HepG2 (cell line): ENCODE measurements at places on chromosomes 11 and 22. TPM values are rescaled to one million over a fixed set of nuclear protein-coding genes. Genes with fewer than 3 reads are reported as not detected.

ME3 gene
- polyA plus RNA-seq, result 0.22 TPM in 1 of 2 replicates, not detected in the other

HBD gene
- not detected in 2 replicates for polyA plus RNA-seq

TPP1 gene
- 74.6 and 75.4 TPM in 2 replicates for polyA plus RNA-seq

SPDYC gene
- 0.26 and 0.33 TPM in 2 replicates for polyA plus RNA-seq

MAP6 gene
- 0.01 TPM in 1 of 2 replicates, not detected in the other for polyA plus RNA-seq

APLNR gene
- not detected in 2 replicates for polyA plus RNA-seq

GDPD4 gene
- not detected in 2 replicates for polyA plus RNA-seq

HTR3B gene
- polyA plus RNA-seq, result 0.05 and 0.09 TPM in 2 replicates

GRCh38 chr11:133821776-133822175 is 23.5 kb downstream of the SPATA19 start:
- H3K27me3 ChIP-seq, result peaks cover under 1% of the 10 kb centered on the region; the same call in 1 of the 3 replicates
- no peaks in the 10 kb centered on the region for H3K4me1 ChIP-seq
- H3K4me3 ChIP-seq, result no peak overlapping the region
- no peak overlapping the region for H3K27ac ChIP-seq

- DNase-seq, result no peak
- H3K27me3 ChIP-seq, result no peaks in the 10 kb centered on the region; the same call in 2 of the 3 replicates
- H3K4me1 ChIP-seq, result peaks cover 52% of the 10 kb centered on the region
- H3K4me3 ChIP-seq, result no peak overlapping the region
These were observed 4.5 kb downstream of the FTH1 start for GRCh38 chr11:61963016-61963281.

GRCh38 chr11:3675971-3676370 is 4.8 kb upstream of the CHRNA10 start:
- no peak for DNase-seq
- H3K27ac ChIP-seq, result no peak overlapping the region
- no peak overlapping the region for H3K4me3 ChIP-seq

- DNase-seq, result no peak
- no peak overlapping the region for H3K27ac ChIP-seq
- no peaks in the 10 kb centered on the region for H3K27me3 ChIP-seq
- H3K4me1 ChIP-seq, result peaks cover 13% of the 10 kb centered on the region; the same call in 1 of the 2 replicates
- no peaks in the 10 kb centered on the region for H3K36me3 ChIP-seq
These were observed 35.6 kb downstream of the BMAL1 start for GRCh38 chr11:13313005-13313819.

GRCh38 chr11:110169738-110170137 is 76.5 kb downstream of the ZC3H12C start:
- H3K4me1 ChIP-seq, result peaks cover 10% of the 10 kb centered on the region; the same call in 1 of the 2 replicates
- no peak overlapping the region for H3K27ac ChIP-seq
- no peaks in the 10 kb centered on the region for H3K36me3 ChIP-seq
- no peak for DNase-seq
- no peak overlapping the region for H3K4me3 ChIP-seq

- no peak for DNase-seq
- no peaks in the 10 kb centered on the region for H3K4me1 ChIP-seq
- H3K36me3 ChIP-seq, result peaks cover 88% of the 10 kb centered on the region
- no peaks in the 10 kb centered on the region for H3K27me3 ChIP-seq
These were observed 14.1 kb downstream of the VWCE start for GRCh38 chr11:61280883-61281580.

GRCh38 chr22:30167296-30167695 is 79.3 kb downstream of the LIF start:
- H3K4me1 ChIP-seq, result no peaks in the 10 kb centered on the region
- no peak for DNase-seq
- H3K27me3 ChIP-seq, result no peaks in the 10 kb centered on the region
- H3K36me3 ChIP-seq, result no peaks in the 10 kb centered on the region

GRCh38 chr11:116108161-116108560 is 603.9 kb upstream of the CADM1 start:
- H3K27me3 ChIP-seq, result peaks cover 4% of the 10 kb centered on the region; the same call in 1 of the 3 replicates
- no peak overlapping the region for H3K27ac ChIP-seq
- H3K36me3 ChIP-seq, result no peaks in the 10 kb centered on the region
- H3K4me1 ChIP-seq, result no peaks in the 10 kb centered on the region
- no peak overlapping the region for H3K4me3 ChIP-seq

GRCh38 chr11:44725757-44726282 is 942 bp upstream of the TSPAN18 start:
- DNase-seq, result no peak
- no peak overlapping the region for H3K4me3 ChIP-seq
- no peaks in the 10 kb centered on the region for H3K36me3 ChIP-seq
- peaks cover 12% of the 10 kb centered on the region for H3K4me1 ChIP-seq
- H3K27me3 ChIP-seq, result peaks cover 7% of the 10 kb centered on the region; the same call in 1 of the 2 replicates
- H3K27ac ChIP-seq, result no peak overlapping the region

GRCh38 chr22:33051960-33052839 is 6.0 kb downstream of the SYN3 start:
- H3K4me3 ChIP-seq, result peak overlapping the region; percentile 27
- DNase-seq, result peak; percentile 85
- H3K4me1 ChIP-seq, result peaks cover 58% of the 10 kb centered on the region
- no peak overlapping the region for H3K27ac ChIP-seq
- H3K36me3 ChIP-seq, result no peaks in the 10 kb centered on the region; the same call in 1 of the 2 replicates
- H3K27me3 ChIP-seq, result no peaks in the 10 kb centered on the region

DNA sequence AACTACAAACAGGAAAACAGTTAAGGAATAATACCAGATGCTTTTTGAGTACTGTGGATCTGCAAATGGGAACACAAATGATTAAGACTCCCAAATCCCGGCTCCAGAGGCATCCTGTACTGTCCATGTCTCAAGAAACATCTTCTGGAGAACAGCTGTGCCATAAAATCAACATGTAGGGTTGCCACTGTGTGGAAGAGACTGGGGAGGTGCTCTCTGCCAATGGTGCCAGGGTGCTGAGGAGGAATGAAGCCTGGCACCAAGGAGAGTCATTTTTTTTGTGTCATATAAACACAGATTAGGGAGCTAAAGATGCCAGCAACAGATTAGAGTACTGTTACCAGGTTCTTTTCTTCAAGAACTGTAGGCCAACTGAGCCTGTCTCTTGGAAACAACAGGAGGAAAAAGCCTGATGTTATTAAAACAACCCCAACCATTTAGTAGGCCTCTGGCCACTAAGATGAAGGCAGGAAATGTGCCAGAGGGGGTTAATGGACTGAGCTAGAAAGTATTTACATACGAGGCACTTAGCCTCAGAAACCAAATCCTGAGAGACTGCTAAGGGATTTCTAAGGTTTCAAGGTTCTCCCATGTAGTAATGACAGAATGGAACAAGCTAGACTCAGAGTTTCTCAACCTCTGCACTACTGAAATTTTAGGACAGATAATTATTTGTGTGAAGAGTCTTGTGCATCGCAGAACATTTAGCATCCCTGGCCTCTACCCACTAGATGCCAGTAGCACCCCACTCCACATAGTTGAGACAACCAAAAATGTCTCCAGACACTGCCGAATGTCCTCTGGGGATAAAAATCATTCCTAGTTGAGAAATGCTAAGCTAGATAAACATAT is 54.6 kb upstream of the CHRM4 start:
- H3K4me1 ChIP-seq, result no peaks in the 10 kb centered on the region
- H3K36me3 ChIP-seq, result peaks cover 9% of the 10 kb centered on the region; the same call in 1 of the 2 replicates
- H3K4me3 ChIP-seq, result no peak overlapping the region

- no peaks in the 10 kb centered on the region for H3K4me1 ChIP-seq
- H3K36me3 ChIP-seq, result no peaks in the 10 kb centered on the region
- H3K27ac ChIP-seq, result no peak overlapping the region
- no peak overlapping the region for H3K4me3 ChIP-seq
- no peak for DNase-seq
These were observed 28.2 kb upstream of the JAM3 start for GRCh38 chr11:134040386-134041302.

GRCh38 chr11:126350836-126351235 is 4.7 kb upstream of the ST3GAL4 start:
- H3K4me3 ChIP-seq, result no peak overlapping the region
- DNase-seq, result no peak
- no peak overlapping the region for H3K27ac ChIP-seq
- H3K36me3 ChIP-seq, result no peaks in the 10 kb centered on the region
- H3K27me3 ChIP-seq, result no peaks in the 10 kb centered on the region

- peaks cover 42% of the 10 kb centered on the region for H3K27me3 ChIP-seq
- H3K4me3 ChIP-seq, result no peak overlapping the region
- no peaks in the 10 kb centered on the region for H3K36me3 ChIP-seq
These were observed 77.1 kb downstream of the DHCR7 start for GRCh38 chr11:71370895-71371673.

DNA sequence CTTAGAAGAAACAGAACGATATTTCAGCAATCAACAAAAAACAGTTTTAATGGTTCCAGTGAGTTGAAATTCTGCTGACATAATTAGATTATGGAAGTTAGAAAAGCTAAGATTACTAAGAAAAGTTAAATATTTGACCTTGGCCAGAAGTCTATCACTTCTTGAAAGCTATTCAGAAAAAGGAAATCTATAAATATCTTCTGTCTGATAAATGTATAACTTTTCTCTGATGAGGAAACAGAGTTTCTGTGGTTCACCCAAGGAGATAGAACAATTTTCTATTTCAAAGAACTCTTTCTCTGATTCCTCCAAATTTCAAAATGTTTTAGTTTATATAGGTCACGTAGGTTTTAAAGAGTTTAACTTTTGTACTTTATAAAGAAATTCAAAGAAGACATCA is 438.4 kb upstream of the CHORDC1 start:
- no peak for DNase-seq
- H3K27ac ChIP-seq, result no peak overlapping the region
- H3K36me3 ChIP-seq, result no peaks in the 10 kb centered on the region
- H3K4me3 ChIP-seq, result no peak overlapping the region
- H3K27me3 ChIP-seq, result no peaks in the 10 kb centered on the region
- no peaks in the 10 kb centered on the region for H3K4me1 ChIP-seq

GRCh38 chr11:68409748-68410344 is 50.7 kb upstream of the PPP6R3 start:
- no peak overlapping the region for H3K4me3 ChIP-seq
- H3K27me3 ChIP-seq, result no peaks in the 10 kb centered on the region
- H3K4me1 ChIP-seq, result peaks cover 19% of the 10 kb centered on the region
- no peak overlapping the region for H3K27ac ChIP-seq
- DNase-seq, result no peak

DNA sequence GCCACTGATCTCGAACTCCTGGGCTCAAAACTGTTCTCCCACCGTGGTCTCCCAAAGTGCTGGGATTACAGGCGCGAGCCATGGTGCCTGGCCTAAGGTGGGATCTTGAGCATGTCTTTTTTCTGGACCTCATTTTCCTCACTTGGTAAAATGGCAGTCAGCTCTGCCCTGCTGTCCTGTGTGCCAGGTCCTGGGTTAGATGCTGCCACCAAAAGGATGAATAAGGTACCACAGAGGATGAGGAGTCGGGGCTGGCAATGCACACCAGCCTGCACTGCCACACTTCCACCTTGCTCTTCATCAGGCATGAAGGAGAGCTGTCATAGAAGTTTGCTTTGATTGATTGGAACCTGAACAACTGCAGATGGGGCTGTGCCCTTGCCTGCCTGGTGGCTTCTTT is 32.3 kb downstream of the ACO2 start:
- no peaks in the 10 kb centered on the region for H3K4me1 ChIP-seq
- H3K4me3 ChIP-seq, result no peak overlapping the region
- H3K36me3 ChIP-seq, result peaks cover 13% of the 10 kb centered on the region
- peak; percentile 23 for DNase-seq
- no peak overlapping the region for H3K27ac ChIP-seq
- H3K27me3 ChIP-seq, result no peaks in the 10 kb centered on the region

DNA sequence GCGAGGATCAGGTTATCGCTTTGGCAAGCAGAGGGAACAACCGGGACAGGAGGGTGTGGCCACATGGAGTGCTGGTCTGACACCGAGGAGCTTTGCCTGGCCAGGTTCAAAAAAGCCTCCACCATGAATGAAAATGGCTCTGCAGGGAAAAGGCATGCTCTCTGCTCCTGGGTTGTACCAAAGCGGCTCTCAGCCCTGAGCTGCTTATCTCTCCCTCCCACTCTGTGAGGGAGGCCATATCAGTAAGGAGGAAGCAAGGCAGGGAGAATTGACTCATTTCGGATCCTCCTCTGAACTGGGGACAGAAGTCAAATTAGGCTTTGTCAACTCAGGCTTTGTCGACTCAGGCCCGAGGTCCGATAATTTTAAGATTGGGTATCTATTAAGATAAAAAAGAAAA is 82.9 kb upstream of the CRTAM start:
- no peak overlapping the region for H3K27ac ChIP-seq
- no peaks in the 10 kb centered on the region for H3K36me3 ChIP-seq
- no peaks in the 10 kb centered on the region for H3K4me1 ChIP-seq
- H3K4me3 ChIP-seq, result no peak overlapping the region
- DNase-seq, result no peak

GRCh38 chr11:128776424-128777284 is 82.8 kb downstream of the FLI1 start:
- H3K36me3 ChIP-seq, result no peaks in the 10 kb centered on the region
- H3K4me3 ChIP-seq, result no peak overlapping the region
- H3K27ac ChIP-seq, result no peak overlapping the region
- no peak for DNase-seq

GRCh38 chr22:19149047-19149883 is 827 bp downstream of the GSC2 start:
- peaks cover 10% of the 10 kb centered on the region; the same call in 1 of the 2 replicates for H3K4me1 ChIP-seq
- no peak for DNase-seq
- no peaks in the 10 kb centered on the region for H3K36me3 ChIP-seq
- no peak overlapping the region for H3K27ac ChIP-seq
- H3K4me3 ChIP-seq, result no peak overlapping the region
- peaks cover 7% of the 10 kb centered on the region for H3K27me3 ChIP-seq

- no peaks in the 10 kb centered on the region for H3K36me3 ChIP-seq
- H3K4me3 ChIP-seq, result no peak overlapping the region
- peaks cover 31% of the 10 kb centered on the region; the same call in 1 of the 3 replicates for H3K27me3 ChIP-seq
- DNase-seq, result no peak
These were observed 626.4 kb downstream of the BRD1 start for GRCh38 chr22:49201046-49201970.

GRCh38 chr11:17598700-17599459 is 51.8 kb downstream of the OTOG start:
- H3K36me3 ChIP-seq, result no peaks in the 10 kb centered on the region
- H3K4me1 ChIP-seq, result no peaks in the 10 kb centered on the region
- DNase-seq, result peak; percentile 37
- 0 out of 2 replicates have a peak, but pooled peaks cover 3% of the 10 kb centered on the region for H3K27me3 ChIP-seq
- H3K4me3 ChIP-seq, result no peak overlapping the region
- no peak overlapping the region for H3K27ac ChIP-seq

- no peaks in the 10 kb centered on the region for H3K4me1 ChIP-seq
- DNase-seq, result no peak
- H3K36me3 ChIP-seq, result no peaks in the 10 kb centered on the region
These were observed 17.7 kb upstream of the ZBED5 start for GRCh38 chr11:10875430-10876021.

DNA sequence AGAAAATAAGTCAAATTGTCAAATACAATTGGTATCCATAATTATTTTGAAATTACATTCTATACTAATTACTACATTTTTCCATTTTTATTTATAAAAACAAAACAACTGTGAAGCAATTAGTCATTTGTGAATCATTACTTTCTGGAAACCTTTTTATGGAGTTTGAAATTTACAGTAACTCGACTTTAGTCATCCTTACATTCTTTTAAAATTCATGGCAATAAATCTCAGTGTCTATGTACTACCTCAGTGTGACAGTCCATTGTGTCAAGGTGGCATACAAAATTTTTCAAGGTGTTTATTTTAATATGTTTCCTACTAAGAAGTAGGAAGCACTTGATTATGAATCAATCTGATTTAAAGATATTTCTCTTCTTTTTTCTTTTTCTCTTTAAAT is 1949.4 kb upstream of the RAG2 start:
- H3K27me3 ChIP-seq, result no peaks in the 10 kb centered on the region; the same call in 1 of the 2 replicates
- no peaks in the 10 kb centered on the region for H3K36me3 ChIP-seq
- no peaks in the 10 kb centered on the region for H3K4me1 ChIP-seq
- no peak for DNase-seq
- no peak overlapping the region for H3K4me3 ChIP-seq
